ENCODE measurements at places on chromosomes 13 and 19. TPM values are rescaled to one million over a fixed set of nuclear protein-coding genes. Genes with fewer than 3 reads are reported as not detected.
A peak's percentile ranks its signal among the peaks of the same experiment; 100 is the strongest.

DNA sequence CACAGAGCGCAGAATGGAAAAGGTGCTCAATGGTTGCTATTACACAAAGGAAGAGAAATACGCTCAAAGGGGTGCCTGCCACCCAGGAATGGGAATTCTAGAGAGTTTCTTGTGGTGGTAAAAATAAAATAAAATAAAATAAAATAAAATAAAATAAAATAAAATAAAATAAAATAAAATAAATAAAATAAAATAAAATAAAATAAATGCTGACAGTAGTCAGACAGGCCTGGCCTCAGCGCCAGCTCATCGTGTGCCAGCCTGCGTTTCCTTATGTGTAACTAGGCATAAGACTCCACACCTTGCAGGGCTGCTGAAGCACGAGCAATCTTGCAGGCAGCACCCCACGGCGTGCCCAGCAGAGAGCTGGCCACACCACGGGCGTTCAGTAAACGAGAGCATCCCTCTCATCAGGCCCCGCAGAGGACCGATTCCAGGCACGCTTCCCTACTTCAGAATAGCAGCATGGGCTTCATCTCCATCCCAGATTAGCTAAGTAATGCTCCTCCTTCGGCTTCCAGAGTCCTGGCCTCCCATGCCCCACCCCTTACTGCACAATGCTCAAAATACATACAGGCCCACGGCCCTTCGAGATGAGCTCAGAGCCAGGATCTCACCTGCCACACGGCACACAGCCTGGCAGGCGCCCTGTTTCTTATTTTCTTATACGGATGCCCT, 5.6 kb downstream of the NAPA start:
- no peak for DNase-seq

DNA sequence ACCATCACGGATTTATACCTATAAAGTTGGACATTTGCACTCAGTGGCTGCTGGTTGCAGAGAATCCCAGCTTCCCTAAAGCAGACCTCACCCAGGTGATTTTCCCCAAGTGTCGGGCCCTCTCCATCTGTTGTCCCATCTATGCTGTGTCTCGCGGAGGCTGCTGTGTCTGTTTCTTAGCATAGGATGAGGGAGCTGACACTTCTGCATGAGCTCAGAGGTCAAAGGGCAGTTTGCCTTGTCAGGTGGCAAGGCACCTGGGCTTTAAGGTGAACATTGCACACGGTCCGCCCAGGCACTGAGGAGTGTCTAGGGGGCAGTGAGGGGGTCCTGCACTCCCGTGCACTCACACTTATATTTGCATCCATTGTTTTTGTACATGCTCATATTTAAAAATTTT, 151.6 kb downstream of the ZIC5 start:
- no peak for DNase-seq

GRCh38 chr13:20633802-20634201, 66.8 kb downstream of the IFT88 start:
- DNase-seq = no peak

DNA sequence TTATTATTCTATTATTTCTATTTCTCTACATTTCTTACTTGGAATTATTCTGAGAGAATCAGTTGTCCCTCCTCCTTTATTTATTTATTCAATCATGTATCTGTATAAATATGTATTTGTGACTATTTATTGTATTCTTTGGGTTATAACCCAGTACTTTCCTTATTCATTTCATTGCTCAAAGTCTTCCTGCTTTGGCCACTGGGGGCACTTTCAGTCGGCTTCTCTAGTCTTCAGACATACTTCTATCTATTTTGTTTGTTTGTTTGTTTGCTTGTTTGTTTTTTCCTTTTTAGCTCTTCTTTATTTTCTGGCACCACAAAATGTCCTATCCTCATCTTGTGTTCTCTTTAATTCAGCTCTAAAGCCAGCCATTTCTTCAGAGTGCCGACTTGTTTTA, 260.4 kb downstream of the NALCN start:
- no peak for DNase-seq

DNA sequence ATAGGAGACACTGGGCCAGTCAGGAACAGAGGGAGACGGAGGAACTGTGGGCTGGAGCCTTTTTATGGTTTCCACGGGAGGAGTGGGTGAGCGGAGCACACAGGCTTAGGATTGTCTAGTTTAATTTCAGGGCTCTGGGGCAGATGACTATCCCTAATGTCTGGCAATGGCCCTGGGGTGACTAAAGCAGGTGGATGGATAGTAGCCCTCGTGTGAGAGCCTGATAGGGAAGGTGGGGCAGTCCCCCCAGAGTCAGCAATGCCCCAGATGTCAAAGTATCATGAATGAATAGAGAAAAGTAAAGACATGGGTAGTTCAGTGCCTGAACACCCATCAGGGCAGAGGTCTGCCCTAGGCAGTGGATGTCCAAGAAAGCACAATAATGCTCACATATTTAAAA, 94.2 kb downstream of the ZDHHC20 start:
- no peak for DNase-seq

Gene BRSK1
- total RNA-seq = 1.9 TPM

DNA sequence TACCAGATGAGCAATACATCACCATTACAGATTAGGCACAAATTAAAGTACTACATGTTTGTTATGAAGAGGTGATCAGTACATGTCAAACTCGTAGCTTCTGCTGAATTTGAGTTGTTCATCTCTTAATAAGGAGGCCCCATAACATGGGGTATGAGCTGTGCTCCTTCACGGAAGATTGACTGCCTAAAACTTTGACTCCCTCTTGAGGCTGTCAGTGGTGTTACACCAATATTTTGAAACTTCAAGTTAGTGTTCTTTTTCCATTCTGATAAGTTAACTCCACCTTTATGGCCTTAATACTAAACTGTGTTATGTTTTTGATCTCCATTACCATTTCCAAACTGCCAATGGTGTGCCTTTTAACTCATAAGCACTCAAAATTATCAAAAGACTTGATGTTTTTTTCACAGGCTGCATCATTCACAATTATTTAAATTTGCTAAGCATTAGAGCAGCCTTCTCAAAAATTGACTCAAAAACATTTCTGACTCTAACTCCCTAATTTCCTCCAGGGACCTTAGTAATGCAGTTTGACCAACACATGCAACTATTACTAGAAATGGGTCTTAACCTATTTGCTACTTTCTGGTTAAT, 1591.5 kb downstream of the PCDH9 start:
- peak; percentile 2 for DNase-seq

Gene HRC
- total RNA-seq = 0.73 TPM

Gene RAB3A
- 6.8 TPM for total RNA-seq

- DNase-seq = no peak
Observed at GRCh38 chr19:13537454-13537853, 31.2 kb upstream of the CACNA1A start.

DNA sequence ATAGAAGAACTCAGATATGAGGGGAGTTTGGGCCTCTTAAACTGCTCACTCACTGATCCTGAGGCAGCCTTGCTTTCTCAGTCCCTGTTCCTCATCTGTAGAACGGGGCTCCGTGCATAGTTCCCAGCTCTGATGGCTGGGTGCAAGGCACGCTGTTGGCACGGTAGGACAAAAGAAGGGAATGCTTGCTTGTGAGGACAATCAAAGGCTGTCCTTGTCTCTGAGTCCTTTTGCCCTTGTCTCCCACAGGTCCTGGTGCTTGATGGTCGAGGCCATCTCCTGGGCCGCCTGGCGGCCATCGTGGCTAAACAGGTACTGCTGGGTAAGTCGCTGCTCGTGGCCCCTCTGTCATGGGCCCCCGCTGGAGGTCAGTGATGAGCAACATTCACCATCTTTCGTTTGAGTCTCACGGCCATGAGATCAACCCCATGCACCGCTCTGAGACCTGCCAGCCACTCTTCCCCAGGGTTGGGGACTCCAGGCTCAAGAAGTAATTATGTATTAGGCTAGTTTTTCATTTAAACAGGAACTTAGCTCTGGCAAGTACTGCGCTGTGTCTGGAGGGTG, 2.3 kb downstream of the RPL13A start:
- no peak for DNase-seq

Gene TNFSF13B
- total RNA-seq = 3.5 TPM

DNA sequence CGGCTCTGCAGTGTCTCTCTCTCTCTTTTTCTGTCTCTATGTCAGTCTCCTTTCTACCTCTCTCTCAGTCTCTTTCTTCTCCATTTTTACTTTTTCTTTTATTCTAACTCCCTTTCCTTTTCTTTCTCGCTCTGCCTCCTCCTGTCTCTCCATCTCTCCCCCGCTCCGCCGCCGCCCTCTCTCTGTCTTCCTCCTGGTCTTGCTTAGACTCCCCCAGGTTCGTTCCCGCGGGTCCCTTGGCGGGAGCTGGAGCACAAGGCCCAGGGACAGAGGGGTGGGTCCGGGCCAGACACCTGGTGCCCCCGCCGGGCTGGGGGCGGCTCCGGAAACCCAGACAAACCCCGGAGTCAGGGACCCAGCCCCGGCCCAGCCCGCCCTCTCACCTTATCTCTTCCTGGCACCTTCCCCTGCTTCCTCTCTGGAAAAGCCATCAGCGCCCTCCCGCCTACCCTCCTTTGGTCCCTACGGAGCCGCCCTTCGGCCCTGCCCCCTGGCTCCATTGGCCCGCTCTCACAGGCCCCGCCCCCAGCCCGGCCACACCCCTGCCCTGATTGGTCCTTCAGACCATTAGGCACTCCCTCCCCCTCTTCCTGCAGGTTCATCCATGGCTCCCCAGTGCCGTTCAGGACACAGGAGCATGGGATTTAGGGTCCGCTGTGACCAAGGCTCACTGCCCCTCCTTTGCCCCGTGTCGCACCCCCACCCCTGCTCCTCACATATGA, 15.4 kb upstream of the NOP53 start:
- peak; percentile 60 for DNase-seq

Gene ZNF558
- 25.5 TPM for total RNA-seq

Gene RPL18A
- total RNA-seq = 1,462 TPM

DNA sequence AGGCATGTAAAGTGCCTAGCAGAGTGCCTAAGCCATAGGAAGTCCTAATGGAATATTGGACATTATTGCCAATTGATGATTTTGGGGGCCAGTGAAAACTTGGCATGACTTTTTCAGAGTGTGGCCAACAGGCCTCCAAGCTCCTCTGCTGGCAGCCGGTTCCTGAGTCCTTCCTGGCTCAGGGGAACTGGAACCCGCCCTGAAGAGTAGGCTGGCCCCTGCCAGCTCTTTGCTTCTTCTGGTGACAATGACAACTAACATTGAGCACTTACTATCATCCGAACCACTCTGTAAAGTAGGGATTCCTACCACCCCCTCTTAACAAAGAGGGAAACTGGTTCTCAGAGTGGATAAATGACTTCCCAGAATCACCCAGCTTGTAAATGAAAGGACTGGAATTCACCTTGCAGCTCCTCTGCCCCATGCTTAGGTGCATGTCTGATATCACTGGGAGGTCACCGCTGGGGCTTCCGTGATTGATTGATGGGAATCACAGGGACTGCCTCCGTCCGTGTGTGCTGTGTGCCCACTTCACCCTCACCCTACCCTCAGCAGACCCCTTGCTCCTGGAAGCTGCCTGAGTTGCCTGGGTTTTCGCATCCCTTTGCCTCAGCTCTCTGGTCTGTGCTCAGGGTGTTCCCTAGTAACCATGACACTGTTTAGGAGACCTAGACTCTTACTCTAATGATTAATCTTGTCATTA, 50.6 kb downstream of the TNFRSF19 start:
- DNase-seq = no peak

DNA sequence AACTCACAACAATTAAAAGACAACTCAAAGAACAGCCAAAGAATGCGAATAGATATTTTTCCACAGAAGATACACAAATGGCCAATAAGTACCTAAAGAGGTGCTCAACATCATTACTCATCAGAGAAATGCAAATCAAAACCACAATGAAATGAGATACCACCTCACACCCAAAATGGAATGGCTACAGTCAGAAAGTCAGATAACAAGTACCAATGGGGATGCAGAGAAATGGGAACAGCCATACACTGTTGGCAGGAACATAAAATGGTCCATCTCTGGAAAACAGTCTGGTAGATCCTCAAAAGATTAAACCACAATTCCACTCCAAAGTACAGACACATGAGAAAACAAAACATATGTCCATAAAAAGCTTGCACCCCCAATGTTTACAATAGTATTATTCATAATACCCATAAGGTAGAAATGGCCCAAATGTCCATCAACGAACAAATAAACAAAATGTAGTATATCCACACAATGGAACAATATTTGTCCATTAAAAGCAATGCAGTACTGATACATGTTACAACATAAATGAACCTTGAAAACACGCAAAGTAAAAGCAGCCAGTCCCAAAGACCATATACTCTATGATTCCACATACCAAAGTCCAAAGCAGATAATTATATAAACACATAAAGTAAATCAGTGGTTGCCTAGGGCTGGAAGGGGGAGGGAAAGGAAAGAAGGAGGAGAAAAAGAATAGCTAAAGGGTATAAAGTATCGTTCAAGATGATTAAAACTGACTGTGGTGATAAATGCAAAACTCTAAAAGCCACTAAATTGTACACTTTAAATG, 19.6 kb downstream of the USP12 start:
- DNase-seq = no peak

- DNase-seq = peak; percentile 62
Observed at GRCh38 chr19:20423381-20424197, 142.0 kb downstream of the ZNF737 start.

GRCh38 chr13:28409648-28410047, 85.3 kb downstream of the FLT1 start:
- DNase-seq = no peak

GRCh38 chr13:47837104-47837880, 163.8 kb downstream of the SUCLA2 start:
- no peak for DNase-seq

Gene ZNF497
- 1.9 TPM for total RNA-seq

- no peak for DNase-seq
Observed at GRCh38 chr13:51845574-51846318, 769 bp upstream of the TMEM272 start.

- DNase-seq = peak; percentile 74
Observed at GRCh38 chr13:113152984-113153809, 5.3 kb upstream of the PROZ start.

GRCh38 chr19:46859637-46860124, 1.1 kb upstream of the ARHGAP35 start:
- peak; percentile 73 for DNase-seq

DNA sequence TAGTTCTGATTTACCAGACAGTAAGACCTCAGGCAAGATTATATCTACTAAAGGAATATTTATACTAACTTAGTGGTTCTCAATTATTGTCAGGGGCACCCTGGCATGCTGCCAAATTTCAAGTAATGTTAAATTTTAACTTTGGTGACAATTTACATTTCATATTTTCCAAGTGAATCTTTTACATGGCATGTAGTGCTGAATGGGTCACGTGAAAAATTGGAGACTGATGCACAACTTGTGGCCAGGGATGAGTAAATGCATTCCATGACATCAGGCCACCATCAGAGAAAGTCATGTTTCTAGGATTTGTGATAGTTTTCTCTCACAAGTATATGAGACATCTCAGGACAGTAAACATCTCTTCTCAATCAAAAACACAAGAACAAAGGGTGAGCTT, 202.6 kb upstream of the SOX21 start:
- no peak for DNase-seq

DNA sequence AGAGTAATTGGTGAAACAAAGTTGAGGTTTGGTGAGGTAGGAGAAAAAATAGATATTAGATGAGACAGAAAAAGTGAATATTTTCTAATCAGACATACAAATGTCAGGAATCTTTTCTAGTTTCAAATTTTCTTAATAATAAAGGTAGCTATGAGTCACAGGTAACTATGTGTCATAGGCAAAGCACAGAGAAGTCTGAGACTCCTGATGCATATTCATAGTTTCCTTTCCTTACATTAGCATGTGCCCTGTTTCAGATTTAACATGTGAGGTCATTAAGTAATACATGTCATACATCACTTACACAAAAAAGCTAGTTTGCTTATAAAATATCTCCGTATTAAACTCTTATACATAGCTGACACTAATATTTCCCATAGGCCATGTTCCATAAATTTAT, 1141.3 kb upstream of the PCDH20 start:
- no peak for DNase-seq

Gene S1PR4
- 2.5 TPM for total RNA-seq

All from mucosa of descending colon (tissue), 3 donors.